Hematopoietic multipotent progenitor cell treated with erythropoietin and hydrocortisone succinate and interleukin-3 and kit ligand, for 8 days (in vitro differentiated cells): ENCODE measurements at places on chromosomes 4 and X.

- DNase-seq = no peak
Observed at GRCh38 chr4:88018466-88018865, 11.0 kb downstream of the PKD2 start.

DNA sequence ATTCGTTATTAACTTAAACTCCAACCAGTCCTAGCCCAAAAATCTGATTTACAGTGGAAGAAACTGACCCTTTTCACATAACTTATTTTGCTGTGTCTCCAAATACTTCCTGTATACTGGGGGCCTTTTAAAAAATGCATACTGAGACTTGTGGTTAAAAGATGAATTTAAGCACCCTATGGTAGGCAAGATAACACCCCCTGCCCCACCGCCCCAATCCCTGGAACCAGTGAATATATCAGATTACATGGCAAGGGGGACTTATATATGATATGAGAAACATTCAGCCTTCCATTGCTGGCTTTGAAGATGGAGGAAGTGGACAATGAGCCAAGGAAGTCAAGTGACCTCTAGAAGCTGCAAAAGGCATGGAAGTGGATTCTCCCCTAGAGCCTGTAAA lies 3.1 kb upstream of the CLCN3 start:
- peak; percentile 55 for DNase-seq

DNA sequence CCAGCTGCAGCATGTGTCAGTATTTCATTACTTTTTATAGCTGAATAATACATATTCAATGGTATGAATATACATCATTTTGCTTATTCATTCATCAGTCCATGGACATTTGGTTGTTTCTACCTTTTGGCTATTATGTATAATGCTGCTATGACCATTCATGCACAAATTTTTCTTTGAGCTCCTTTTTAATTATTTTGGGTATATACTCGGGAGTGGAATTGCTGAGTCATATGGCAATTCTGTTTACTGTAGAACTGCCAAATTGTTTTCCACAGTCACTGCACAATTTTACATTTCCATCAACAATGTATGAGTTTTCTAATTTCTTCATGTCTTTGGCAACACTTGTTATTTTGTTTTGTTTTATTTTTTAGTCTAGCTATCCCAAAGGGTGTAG lies 405.9 kb upstream of the PITX2 start:
- no peak for DNase-seq

DNA sequence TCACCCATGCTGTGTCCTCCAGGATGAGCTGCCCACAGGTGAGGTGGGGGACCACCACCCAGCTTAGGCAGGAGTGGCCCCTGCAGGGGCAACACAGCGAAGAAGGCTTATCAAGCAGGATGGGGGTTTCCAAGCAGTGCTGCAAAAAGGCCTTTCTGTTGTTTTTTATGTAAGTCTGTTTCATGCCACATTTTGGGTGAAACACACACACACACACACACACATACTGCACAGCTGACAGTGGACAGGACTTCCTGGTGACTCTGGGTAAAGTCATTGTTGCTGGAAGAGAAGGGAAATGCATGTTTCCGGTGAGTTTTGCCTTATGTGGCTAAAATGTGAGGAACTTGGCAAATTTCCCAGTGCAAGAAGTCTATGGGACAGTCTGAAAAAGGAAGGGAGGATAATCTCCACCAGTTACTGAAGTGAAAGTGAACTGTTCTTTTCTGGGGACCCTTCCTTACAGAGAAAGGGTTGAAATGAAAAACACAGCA lies 119.2 kb downstream of the IRF2 start:
- peak; percentile 84 for DNase-seq

- peak; percentile 86 for DNase-seq
Observed at GRCh38 chr4:6732441-6733357, 16.7 kb downstream of the BLOC1S4 start.

DNA sequence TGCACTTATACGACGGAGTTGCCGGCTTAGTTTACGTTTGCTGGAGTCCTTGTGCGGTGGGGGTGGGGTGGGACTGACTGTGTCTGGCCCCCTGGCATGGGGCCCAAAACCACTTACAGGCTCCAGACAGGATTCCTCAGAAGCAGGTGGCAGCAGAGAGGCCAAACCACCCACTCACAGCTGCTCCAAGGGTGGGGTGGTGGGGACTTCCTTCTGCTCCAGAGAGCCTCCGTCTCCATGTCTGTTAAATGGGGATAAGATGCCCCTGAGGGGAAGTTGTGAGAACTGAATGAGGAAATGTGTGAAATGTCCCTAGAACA lies 36.7 kb downstream of the PSAPL1 start:
- DNase-seq = no peak

GRCh38 chrX:40444798-40445496 lies 135.8 kb upstream of the ATP6AP2 start:
- DNase-seq = no peak

DNA sequence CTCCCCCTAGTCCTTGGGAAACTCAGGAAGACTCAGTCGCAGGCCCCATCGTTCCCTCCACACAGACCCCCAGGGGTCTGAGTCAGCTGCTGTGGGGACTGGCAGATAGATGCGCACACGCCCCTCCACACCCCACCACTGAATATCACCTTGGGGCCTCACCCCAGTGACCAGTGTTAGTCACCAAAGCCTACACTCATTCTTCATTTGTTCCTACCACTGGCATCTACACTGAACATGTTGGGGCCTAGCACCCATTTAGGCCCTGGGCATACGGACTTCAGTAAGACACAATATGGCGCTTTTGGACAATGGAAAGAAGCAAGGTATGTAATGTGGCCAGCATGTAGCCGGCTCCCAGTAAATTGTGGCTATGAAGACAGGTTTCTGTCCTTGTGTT lies 154.1 kb upstream of the PJA1 start:
- DNase-seq = no peak

DNA sequence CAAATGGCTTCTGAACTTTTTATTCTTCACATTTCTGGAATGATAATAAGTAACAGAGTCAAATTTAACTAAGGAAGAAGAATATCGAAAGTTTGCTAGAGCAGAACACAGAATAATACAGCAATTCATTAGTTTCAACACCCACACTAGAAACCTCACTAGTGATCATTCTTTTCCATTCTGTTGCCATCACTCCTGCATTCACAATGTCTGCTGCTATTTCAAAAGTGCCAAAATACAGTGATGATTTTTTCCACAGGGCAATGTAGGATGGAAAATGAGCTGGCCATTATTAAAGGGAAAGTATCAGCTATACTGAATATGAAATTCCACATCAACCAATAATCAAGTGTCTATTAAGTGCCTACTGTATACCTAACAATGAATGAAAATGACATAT lies 186.7 kb downstream of the USP46 start:
- DNase-seq = no peak

GRCh38 chrX:10233173-10233572 lies 76.4 kb downstream of the CLCN4 start:
- DNase-seq = no peak

DNA sequence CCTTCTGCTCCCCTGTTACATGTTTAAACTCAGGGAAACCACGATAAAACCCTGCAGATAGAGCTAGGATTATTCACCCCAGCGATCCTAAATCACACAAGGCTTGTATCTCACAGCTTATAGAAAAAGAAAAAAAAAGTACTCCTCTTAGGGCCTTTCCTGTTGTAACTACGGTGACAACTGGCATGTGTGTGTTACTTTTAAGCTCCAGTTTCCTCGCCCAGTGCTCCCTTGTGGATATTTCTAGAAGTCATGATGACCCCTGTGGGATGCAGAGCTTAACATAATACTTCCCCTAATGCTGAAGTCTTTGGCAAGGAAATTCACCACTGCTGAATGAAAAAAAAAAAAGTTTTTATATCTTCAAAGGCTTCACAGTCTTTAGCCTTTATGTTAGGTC lies 114.7 kb downstream of the NWD2 start:
- DNase-seq = no peak

GRCh38 chr4:102598762-102599374 lies 97.7 kb downstream of the NFKB1 start:
- no peak for DNase-seq

GRCh38 chr4:126850286-126850685 lies 782.5 kb upstream of the INTU start:
- no peak for DNase-seq

- no peak for DNase-seq
Observed at GRCh38 chr4:39642885-39643552, 4.4 kb upstream of the SMIM14 start.

DNA sequence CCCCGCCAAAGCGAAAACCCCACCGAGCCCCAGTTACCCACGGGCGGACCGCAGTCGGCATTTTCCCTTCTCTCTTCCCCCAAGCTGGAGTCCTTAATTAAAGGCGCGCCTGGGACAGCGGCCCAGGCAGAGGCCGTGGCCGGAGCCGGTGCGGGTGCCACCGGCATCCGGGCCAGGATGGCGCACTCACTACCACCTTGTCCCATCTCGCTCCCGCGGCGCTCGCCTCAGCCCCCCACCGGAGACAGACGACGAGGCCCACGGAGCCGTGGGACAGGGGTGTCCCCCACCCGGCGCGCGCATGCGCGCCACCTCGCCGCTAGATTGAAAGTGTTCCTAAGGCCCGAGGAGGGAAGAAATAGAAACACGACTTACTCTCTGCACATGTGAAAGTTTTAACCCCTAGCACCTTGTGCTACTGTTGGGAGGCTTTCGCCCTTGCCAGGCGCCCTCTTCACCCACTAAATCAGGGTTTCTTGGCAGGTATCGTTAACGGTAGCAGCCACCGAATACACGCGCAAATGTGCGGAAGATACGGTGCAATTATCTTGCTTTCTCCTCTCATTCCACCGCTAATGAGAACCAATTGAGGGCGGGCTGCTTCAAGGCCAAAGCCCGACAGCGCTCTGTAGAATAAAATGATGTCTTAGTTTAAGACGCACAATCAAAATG lies 64.3 kb upstream of the CCDC160 start:
- peak; percentile 19 for DNase-seq

GRCh38 chr4:118350961-118351360 lies 1.8 kb downstream of the PRSS12 start:
- DNase-seq = no peak

- no peak for DNase-seq
Observed at GRCh38 chr4:155232432-155232831, 24.0 kb downstream of the NPY2R start.

- DNase-seq = no peak
Observed at GRCh38 chrX:126733874-126734273, 85.7 kb upstream of the PRR32 start.

DNA sequence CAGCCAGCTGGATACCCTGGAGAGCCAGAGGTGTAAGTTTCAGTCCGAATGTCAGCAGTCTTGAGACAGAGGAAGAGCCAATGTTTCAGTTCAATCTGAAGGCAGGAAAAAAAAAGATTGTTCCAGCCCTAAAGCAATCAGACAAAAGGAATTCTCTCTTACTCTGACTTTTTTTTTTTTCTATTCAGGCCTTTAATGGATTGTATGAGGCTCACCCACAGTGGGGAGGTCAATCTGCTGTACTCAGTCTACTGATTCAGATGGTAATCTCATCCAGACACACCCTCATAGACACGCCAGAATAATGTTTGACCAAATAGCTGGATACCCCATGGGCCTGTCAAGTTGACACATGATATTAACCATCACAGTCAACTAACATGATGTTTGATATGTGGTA lies 51.9 kb downstream of the TEX13A start:
- DNase-seq = no peak

DNA sequence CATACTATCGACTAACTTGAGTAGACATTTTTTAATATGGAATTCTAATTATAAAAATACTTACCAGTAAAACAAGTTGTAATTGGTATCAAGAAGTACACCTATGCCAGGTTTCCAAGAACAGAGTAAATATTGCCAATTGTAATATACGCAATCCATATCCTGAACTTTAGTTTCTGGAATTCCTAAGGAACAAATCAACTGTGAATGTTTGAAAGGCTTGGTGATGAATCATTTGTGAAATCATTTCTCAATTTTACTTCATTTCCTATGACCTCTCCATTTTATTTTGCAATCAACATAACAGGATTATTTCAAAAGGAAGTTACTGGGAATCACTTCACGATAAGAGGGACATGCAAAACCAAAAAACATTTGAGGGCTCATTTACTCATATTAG lies 3.7 kb downstream of the IL13RA2 start:
- DNase-seq = no peak

DNA sequence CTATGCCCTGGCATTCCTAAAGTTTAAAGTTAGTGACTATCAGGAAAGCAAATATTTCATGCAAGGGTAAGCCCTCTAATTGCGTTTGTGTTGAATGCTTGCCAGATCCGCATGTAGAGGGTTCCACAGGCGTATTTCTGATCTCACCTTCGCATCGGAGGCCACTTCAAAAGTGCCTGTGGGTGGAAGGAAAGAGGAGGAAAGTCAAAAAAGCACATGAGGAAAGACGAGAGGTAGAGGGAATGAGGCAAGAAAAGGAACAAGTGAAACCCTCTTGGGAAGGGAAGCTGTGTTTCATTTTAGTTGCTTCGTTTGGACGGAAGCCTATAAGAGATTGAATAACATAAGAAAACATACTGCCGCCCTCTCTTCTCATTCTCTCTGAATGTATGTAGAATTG lies 628.8 kb downstream of the SPRY1 start:
- DNase-seq = no peak

- no peak for DNase-seq
Observed at GRCh38 chr4:26822546-26822945, 38.1 kb upstream of the STIM2 start.

DNA sequence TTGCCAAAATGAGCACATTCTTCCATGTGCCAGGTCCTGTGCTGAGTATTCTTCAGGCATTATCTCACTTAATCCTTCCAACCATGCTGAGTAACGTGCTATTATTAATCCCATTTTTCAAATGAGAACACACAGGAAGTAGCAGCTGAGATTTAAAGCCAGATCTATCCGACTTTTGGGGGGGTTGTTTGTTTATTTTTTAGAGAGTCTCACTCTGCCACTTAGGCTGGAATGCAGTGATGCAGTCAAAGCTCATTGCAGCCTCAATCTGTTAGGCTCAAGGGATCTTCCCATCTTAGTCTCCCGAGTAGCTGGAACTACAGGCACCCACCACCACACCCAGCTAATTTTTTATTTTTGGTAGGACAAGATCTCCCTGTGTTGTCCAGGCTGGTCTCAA lies 55.5 kb upstream of the TRIM2 start:
- no peak for DNase-seq

GRCh38 chr4:169228076-169228475 lies 42.7 kb downstream of the SH3RF1 start:
- DNase-seq = no peak

DNA sequence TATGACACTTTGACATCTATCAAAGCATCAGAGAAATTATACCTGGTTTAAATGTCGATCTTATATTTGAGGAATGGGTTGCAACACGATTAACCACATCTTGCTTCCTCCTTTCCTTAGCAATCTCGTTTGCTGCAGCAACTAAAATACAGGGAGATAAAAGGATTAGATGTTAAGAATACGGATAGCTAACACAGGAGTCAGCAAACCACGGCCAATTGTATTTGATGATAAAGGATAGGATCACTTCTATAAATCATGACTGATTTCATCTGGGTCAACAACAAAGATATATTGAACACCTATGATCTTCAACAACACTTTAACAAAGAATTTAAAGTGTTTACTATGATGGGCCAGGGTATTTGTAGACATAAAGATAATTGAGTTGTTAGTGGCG lies 5.0 kb downstream of the MAP7D3 start:
- DNase-seq = no peak
